Smooth muscle cell of trachea (primary cell): ENCODE measurements at places on chromosomes 1 and 21. TPM values are rescaled to one million over a fixed set of nuclear protein-coding genes. Genes with fewer than 3 reads are reported as not detected.

PTPRU gene
- total RNA-seq, result 14.4 and 42.5 TPM in 2 replicates

GJA5 gene
- 2.0 TPM in 1 of 2 replicates, not detected in the other for total RNA-seq

CD52 gene
- not detected in 2 replicates for total RNA-seq

CHI3L2 gene
- total RNA-seq, result 2.5 and 10.6 TPM in 2 replicates

ZYG11A gene
- total RNA-seq, result 0.99 and 3.5 TPM in 2 replicates

CADM3 gene
- not detected in 2 replicates for total RNA-seq

TRIM17 gene
- 0.15 TPM in 1 of 2 replicates, not detected in the other for total RNA-seq

SIK1 gene
- 0.33 TPM in 1 of 2 replicates, not detected in the other for total RNA-seq

TMEM79 gene
- total RNA-seq, result 1.3 and 3.0 TPM in 2 replicates

TMPRSS15 gene
- total RNA-seq, result not detected in 2 replicates

JAM2 gene
- 1.5 and 2.6 TPM in 2 replicates for total RNA-seq

LCE6A gene
- not detected in 2 replicates for total RNA-seq

MANEAL gene
- 0.15 and 1.8 TPM in 2 replicates for total RNA-seq

DMBX1 gene
- not detected in 2 replicates for total RNA-seq

ST6GALNAC3 gene
- 0.73 and 0.99 TPM in 2 replicates for total RNA-seq

C1QTNF12 gene
- 2.5 and 5.1 TPM in 2 replicates for total RNA-seq

PPIAL4G gene
- total RNA-seq, result not detected in 2 replicates

FMN2 gene
- total RNA-seq, result 10.3 and 13.8 TPM in 2 replicates

SFN gene
- total RNA-seq, result 0.17 and 1.6 TPM in 2 replicates

DMRTA2 gene
- total RNA-seq, result 0.15 and 0.50 TPM in 2 replicates

CFH gene
- total RNA-seq, result 128 and 162 TPM in 2 replicates

FOXD3 gene
- total RNA-seq, result not detected in 2 replicates

SLC6A17 gene
- total RNA-seq, result 0.29 and 0.33 TPM in 2 replicates

IL19 gene
- total RNA-seq, result not detected in 2 replicates

ERVH48-1 gene
- not detected in 2 replicates for total RNA-seq

TMEM59 gene
- total RNA-seq, result 297 and 392 TPM in 2 replicates

HLX gene
- 2.6 and 8.9 TPM in 2 replicates for total RNA-seq

HIVEP3 gene
- total RNA-seq, result 0.17 and 0.29 TPM in 2 replicates

KCNE2 gene
- not detected in 2 replicates for total RNA-seq

KLF17 gene
- total RNA-seq, result under 0.01 and 0.17 TPM in 2 replicates

HSPB7 gene
- total RNA-seq, result 3.3 and 5.0 TPM in 2 replicates

SPATA45 gene
- not detected in 2 replicates for total RNA-seq

OR2C3 gene
- total RNA-seq, result not detected in 2 replicates

ACKR1 gene
- total RNA-seq, result not detected in 2 replicates

PRR9 gene
- not detected in 2 replicates for total RNA-seq

ACTN2 gene
- under 0.01 TPM in 2 replicates for total RNA-seq

SLC45A3 gene
- 0.44 and 1.5 TPM in 2 replicates for total RNA-seq

FAM72B gene
- total RNA-seq, result 0.50 and 3.9 TPM in 2 replicates

MAEL gene
- total RNA-seq, result not detected in 2 replicates

OR10J1 gene
- total RNA-seq, result not detected in 2 replicates

FCN3 gene
- not detected in 2 replicates for total RNA-seq

CFAP45 gene
- 1.0 and 1.3 TPM in 2 replicates for total RNA-seq

MROH7 gene
- under 0.01 and 0.50 TPM in 2 replicates for total RNA-seq

PLPPR4 gene
- 1.9 and 3.3 TPM in 2 replicates for total RNA-seq

CCDC185 gene
- 0.17 TPM in 1 of 2 replicates, not detected in the other for total RNA-seq

COL8A2 gene
- total RNA-seq, result 10.8 and 24.3 TPM in 2 replicates

FTCD gene
- total RNA-seq, result 1.7 TPM in 1 of 2 replicates, not detected in the other

LRIG2 gene
- total RNA-seq, result 13.2 and 19.5 TPM in 2 replicates

TMEM39B gene
- total RNA-seq, result 5.5 and 7.1 TPM in 2 replicates

ZNF670 gene
- 1.8 and 3.1 TPM in 2 replicates for total RNA-seq

TAS1R1 gene
- total RNA-seq, result under 0.01 TPM in 1 of 2 replicates, not detected in the other

RGS4 gene
- total RNA-seq, result 26.3 and 110 TPM in 2 replicates

VPS72 gene
- 37.9 and 50.6 TPM in 2 replicates for total RNA-seq

NCDN gene
- total RNA-seq, result 30.8 and 61.4 TPM in 2 replicates

ENAH gene
- 86.2 and 99.9 TPM in 2 replicates for total RNA-seq

CFAP107 gene
- total RNA-seq, result under 0.01 TPM in 1 of 2 replicates, not detected in the other

PLCH2 gene
- under 0.01 and 0.15 TPM in 2 replicates for total RNA-seq
